ENCODE measurements at places on chromosomes 1 and 21. TPM values are rescaled to one million over a fixed set of nuclear protein-coding genes. Genes with fewer than 3 reads are reported as not detected.

C1orf105 gene
- not detected for total RNA-seq

ATF3 gene
- 4.9 TPM for total RNA-seq

C1orf226 gene
- total RNA-seq: 1.5 TPM

PDE9A gene
- 0.30 TPM for total RNA-seq
